Neural crest cell (in vitro differentiated cells): ENCODE measurements at places on chromosomes 2 and 18.

DNA sequence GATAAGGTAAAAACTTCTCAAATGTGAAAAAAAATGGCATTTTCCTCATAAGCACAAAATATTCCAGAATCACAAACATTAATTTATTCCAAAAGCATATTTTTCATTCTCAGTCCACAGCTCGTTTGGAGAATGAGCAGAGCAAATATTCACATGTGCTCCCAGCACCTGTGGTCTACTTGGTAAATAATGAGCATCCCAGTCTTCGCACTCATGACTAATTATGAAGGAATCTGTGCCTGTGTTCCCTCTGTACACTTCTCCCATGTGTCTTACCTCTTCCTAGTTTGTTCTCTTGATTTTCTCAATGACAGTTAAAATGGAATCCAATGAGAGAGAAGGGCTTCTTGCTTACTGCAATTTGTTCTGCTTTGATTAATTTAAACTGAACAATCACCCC is 671.0 kb upstream of the SOX11 start:
- no peak for DNase-seq

- peak; percentile 14 for DNase-seq
Measured at GRCh38 chr18:21703241-21703820, 1.2 kb downstream of the ABHD3 start.

GRCh38 chr18:76495435-76496193 is 572 bp upstream of the ZNF516 start:
- DNase-seq, result peak; percentile 52

GRCh38 chr2:41194230-41194629 is 742.3 kb upstream of the SLC8A1 start:
- DNase-seq, result peak; percentile 2

DNA sequence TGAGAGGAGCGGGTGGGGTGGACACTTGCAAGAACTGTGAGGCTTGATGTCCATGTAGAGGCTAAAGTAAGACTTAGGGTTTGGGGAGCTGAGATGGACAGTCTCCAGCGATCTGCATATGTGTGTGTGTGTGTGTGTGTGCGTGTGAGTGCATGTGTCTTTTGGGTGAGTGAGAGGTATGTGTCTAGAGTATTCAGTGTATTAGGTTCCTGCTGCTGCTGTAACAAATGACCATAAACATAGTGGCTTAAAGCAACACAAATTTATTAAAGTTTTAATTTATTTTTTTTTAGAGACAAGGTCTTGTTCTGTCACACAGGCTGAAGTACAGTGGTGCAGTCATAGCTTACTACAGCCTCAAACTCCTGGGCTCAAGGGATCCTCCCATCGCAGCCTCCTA is 155.4 kb upstream of the SPRED2 start:
- no peak for DNase-seq

GRCh38 chr2:23495661-23496114 is 110.7 kb downstream of the KLHL29 start:
- DNase-seq, result no peak

DNA sequence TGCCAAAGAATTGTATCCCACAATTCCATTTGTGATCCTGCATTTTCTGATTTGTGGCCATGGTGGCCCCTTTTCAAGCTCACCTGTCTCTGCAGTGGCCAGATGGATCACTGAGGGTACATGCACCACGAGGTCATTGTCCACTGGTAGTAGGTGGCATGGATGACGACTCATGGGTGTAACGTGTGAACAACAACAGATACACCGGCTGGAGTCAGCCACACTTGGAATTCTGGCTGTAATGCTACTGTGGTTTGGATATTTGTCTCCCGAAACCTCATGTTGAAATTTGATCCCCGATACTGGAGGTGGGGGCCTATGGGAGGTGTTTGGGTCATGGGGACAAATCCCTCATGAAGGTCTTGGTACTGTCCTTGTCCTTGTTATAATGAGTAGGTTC is 102.2 kb upstream of the TAF1B start:
- DNase-seq, result no peak

- no peak for DNase-seq
Measured at GRCh38 chr18:23302511-23302850, 150.6 kb upstream of the RIOK3 start.
